ENCODE measurements at places on chromosomes 1 and 21.

DNA sequence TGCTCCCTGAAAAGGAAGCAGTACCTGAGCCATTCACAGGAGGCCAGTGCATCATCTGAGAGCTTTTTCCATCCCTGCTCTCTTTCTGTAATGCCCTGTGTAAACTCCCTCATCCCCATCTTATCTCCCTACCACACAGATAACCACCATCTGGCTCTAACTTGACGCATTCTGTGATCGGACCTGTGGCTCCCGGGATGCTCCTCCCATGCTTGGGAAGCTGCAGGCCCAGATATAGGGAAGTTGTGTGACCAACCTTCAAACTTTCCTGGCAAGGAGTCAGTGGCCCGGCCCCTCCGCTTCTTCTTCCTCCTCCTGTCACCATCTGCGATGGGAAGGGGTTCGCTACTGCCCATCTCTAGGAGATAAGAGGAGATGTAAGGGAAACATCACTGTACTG is 21.1 kb downstream of the MKNK1 start:
- DNase-seq, result no peak

- peak; percentile 27 for DNase-seq
Measured at GRCh38 chr1:201261771-201262547, 21.3 kb upstream of the PKP1 start.

DNA sequence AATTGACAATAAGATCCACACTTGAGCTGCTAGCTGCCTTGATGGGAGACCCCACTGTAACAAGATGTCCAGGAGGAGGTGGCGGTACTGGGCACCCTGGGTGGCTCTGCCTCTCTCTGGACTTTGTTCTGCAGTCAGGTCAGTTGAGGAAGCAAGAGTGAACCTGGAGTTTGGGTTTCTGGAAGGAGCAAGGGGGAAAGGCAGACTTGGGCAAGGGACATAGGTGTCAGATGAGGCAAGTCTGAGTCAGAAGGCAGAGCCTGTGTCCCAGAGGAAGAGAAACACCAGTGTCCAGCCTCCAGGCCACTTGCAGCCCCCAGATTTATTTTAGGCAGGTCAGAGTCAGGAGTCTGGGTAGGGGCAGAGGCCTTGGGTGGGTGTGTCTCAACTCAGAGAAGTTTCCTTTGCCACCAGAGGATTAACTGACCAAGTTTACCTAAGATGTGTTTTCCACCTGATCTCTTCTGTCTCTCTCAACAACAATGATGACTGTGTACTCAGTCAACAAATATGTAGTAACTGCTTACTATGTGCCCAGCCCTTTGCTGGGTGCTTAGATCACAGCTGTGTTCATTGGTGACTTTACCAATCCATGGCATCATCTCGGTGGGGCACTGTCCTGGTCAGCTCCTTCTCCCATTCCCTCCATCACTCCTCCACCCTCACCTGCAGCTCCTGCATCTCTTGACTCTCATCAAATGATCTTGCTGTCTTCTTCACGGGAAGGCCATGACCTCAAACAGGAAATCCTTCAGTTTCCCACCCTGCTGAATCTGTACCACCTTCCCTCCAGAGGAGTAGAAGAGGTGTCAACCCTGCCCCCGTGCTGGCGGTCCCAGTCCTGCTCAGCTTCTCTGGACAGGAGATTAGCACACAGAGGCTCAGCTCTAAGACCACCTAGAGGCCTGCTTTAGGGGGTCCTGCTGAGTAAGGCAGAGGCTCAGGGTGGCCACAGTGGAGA is 36.6 kb downstream of the ELF3 start:
- DNase-seq, result no peak

DNA sequence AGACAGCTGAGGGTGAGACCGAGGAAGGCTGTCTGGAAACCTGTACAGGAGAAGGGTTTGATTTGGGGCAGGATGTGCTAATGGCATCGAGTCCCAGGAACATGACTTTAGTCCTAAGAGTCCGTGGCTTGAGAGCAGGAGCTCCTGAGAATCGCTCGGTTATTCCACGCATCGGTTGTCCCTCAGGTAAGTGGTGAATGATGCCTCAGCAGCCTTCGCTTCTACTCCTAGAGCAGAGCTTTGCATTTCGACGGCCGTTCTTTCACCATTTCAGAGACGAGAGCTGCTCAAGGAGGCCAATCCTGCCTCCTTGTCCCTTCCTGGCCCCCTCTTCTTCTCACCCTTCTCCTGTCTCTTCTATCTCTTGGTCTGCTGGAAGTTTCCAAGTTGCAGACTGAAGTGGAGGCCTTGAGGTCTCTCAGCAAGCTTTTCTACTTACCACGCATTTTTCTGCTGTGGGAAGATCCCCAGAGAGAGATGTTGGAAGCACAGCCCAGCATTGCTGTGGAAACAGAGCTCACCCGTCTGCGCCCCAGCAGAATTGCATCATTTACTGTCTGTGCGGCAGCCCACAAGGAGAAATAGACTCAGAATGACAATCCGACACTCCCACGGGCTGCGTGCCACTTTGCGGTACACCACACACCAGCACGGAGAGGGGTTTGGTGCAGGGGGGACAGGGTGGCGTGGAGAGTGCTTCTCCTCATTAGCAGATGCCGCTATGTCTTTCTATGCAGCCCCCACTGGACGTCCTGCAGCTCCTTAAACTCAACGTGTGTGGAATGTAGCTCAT is 270.7 kb upstream of the C1orf174 start:
- no peak for DNase-seq

GRCh38 chr1:227959325-227959860 is 11.7 kb upstream of the WNT9A start:
- no peak for DNase-seq

- no peak for DNase-seq
Measured at GRCh38 chr1:229027622-229028182, 243.2 kb upstream of the RAB4A start.

- DNase-seq, result no peak
Measured at GRCh38 chr1:19006837-19007271, 50.4 kb upstream of the IFFO2 start.

DNA sequence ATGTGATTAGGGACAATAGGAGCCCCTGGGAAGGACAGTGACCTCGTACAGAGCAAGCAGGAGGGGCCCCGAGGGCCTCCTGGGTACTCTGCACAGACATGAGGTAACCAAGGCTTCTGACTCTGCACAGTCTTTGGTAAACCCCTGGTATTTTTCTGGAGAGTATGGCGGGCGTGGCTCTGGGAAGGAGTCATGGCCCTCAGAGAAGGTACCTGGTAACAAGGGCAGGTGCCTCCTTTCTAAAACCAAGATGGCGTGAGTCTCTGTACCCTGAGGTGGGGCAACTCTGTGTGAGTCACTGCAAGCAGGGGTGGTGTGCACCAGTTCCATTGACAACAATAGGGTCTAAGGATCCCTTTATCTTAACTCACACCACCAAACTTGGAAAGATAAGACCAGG is 39.9 kb upstream of the SLC19A1 start:
- no peak for DNase-seq

- DNase-seq, result no peak
Measured at GRCh38 chr1:113830039-113830438, 17.8 kb upstream of the RSBN1 start.

DNA sequence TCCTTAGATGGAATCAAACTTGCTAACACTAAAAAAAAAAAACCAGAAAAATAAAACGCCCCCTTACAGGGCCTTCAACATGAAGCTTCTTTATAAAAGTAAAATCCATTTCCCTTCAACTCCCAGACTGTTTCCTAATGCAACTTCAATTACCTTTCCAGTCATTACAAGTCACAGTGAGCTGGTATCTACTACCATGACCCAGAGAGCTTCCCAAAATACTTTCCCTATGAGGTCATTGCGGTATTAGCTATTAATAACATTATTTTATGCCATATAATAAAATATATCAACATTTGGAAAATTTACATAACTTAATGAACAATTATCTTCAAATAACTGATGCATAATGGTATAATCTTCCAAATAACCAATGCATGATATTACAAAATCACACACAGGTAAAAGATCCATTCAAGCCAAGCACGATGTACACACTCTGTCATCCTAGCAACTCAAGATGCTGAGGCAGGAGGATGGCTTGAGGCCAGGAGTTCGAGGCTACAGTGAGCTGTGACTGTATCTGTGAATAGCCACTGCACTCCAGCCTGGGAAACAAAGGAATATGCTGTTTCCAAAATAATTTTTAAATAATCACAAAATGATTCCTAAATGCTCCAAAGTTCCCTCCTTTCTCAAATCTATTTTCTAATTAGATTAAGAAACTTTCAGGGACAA is 24.1 kb downstream of the EIF4G3 start:
- peak; percentile 46 for DNase-seq

- DNase-seq, result no peak
Measured at GRCh38 chr21:26394341-26394740, 178.7 kb downstream of the CYYR1 start.

DNA sequence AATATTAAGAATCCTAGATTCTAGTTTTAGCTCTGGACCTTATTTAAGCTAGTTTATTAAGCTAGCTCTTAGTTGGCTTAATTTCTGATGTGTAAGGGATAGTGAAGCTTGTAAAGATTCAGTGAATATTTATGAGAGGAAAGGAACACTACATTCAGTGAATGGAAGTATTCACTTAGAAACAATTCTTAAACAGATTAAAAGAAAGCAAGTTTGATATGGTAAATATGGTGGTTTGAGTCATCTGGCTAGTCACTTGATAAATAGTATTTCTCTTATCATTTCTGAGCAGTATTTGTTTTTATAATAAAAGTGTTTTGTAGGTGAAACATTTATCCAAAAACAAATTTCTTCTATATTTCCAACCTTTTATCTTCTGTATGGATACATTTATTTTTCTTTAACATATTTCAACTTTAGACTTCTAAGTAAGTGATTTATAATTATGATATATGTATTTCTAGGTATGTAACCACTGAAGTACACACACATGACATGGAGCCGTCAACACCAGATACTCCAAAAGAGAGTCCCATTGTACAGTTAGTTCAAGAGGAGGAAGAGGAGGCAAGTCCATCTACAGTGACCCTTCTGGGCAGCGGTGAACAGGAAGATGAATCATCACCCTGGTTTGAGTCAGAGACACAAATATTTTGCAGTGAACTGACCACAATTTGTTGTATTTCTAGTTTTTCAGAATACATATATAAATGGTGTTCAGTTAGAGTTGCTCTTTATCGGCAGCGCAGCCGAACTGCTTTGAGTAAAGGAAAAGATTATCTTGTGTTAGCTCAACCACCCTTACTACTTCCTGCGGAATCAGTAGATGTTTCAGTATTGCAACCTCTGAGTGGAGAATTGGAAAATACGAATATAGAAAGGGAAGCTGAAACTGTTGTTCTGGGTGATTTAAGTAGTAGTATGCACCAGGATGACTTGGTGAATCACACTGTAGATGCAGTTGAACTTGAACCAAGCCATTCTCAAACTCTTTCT is 55.6 kb downstream of the SUCO start:
- peak; percentile 77 for DNase-seq

DNA sequence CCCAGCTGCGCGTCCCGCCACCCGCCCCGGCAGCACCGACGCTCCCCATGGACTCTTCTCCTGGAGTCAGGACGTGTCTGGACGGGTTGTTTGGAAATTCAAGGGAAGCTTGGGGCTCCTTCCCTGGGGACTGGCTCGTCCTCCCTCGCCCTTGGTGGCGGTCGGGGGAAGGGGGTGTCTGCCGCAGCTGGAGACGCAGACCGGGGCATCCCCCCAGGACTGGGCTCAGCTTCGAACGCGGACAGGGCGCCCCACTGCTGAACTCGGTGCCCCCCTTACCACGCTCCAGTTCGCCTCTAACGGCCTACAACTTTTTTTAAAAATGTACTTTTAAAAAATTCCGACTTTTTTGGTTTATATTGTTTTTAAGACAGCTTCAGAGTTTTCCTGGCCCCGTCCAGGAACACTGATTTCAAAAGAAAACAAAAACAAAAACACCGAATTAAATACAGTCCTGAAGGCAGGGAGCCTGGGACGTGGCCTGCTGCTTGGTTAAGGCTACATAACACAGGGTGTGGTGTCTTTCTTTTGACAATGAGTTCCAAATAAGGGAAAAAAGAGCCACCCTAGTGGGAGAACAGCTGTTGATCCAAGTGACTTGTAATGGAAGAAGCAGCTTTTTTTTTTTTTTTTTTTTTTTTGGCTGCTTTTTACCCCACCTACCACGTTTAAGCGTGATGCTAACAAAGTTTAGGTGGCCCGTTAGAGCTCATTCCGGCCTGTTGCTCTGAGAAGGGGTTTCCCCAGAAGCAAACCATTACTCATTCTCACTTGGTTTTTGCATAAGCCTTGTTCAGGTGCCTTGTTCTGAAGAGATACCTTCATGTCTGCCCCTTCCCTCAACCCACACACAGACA is 862 bp upstream of the DIPK1A start:
- peak; percentile 3 for DNase-seq

Data from MG63 (cell line).